ENCODE measurements at places on chromosomes 2 and 18. TPM values are rescaled to one million over a fixed set of nuclear protein-coding genes. Genes with fewer than 3 reads are reported as not detected.

GRCh38 chr18:74980669-74981068 lies 228.3 kb downstream of the PTGR3 start:
- DNase-seq = no peak

DNA sequence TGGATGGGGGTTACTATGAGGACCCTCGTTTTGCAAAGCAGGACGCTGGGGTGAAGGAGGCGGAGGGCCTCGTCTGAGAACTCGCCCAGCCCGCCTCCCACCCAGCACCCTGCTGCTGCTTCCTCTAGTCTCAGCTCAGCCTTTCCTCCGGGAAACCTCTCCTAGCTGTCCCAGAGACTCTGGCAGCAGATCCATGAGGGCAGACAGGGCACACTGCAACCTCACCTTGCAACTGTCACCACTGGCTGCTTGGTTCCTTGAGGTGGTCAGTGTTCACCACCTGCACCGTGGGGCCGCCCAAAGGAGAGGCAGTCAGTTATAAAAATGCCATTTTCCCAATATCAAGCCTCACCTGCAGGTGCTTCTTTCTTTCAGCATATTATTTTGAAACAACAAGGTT lies 45.6 kb downstream of the PARD6G start:
- no peak for DNase-seq

GRCh38 chr2:24494410-24494809 lies 3.4 kb downstream of the NCOA1 start:
- DNase-seq = no peak

DNA sequence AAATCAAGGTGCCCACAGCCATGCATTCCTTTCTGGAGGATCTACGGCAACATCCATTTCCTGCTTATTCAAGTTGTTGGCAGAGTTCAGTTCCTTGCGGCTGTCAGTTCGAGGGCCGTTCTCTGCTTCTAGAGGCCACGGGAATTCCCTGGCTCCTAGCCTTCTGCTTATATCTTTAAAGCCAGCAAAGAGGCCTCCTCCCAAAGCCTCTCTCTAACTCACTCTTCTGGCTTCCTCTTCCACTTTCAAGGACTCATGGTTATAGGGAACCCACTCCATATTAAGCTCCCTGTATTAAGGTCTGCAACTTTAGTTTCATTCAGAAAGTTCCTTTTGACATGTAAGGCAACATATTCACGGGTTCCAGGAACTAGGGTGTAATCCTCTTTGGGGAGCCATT lies 150.1 kb upstream of the RMP24 start:
- DNase-seq = no peak

DNA sequence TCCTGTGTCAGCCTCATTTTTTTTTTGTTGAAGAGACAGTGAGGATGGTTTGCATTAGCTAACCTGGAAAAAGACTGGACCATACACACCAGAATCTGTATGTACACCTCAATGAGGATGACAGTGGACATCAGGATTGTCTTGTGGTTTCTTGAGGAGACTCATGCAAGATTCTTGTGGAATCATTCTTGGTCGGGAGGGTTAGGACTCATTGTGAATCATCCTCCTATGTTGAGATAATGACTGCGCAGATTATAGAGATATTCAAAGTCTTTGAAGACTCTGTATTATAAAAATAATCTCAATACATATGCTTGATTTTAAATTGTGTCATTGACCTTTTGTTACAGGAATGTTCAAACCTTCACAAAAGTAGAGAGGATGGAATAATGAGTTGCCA lies 49.1 kb upstream of the DOCK10 start:
- no peak for DNase-seq

- no peak for DNase-seq
Measured at GRCh38 chr2:49296107-49296867, 142.0 kb upstream of the FSHR start.

GRCh38 chr2:109066917-109067597 lies 61.9 kb upstream of the SH3RF3 start:
- DNase-seq = no peak

- DNase-seq = no peak
Measured at GRCh38 chr2:213491376-213491775, 207.1 kb downstream of the SPAG16 start.

DNA sequence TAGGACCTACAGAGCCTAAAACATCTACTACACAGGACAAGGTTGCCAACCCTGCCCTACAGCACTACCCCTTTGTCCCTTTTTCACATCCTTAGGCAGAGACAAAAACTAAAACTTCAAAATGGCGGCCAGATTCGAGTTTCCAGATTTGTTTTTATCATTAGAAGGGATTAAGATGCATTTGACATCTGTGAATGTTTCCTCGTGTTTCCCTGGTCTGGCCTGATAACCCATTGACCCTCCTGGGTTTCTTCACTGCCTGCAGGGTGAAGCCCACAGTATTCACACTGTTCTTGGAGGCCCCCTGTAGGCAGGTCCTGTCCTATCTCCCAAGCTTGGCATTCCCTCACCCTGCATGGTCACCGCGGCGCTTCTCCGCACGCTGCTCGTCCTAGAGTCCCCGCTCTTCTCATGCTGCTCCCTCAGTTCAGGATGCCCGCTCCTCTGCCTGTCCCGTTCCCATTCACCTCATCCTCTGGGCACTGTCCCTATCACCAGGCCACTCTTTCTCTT lies 67.6 kb downstream of the TPGS2 start:
- DNase-seq = peak; percentile 7

DBI gene
- total RNA-seq = 659 TPM
